Stimulated activated CD4-positive, alpha-beta T cell treated with anti-CD3 and anti-CD28 coated beads, Interleukin-12 subunit alpha, Interleukin-12 subunit beta, amount 100 ng/mL, for 4 hours (primary cell): ENCODE measurements at places on chromosomes 16 and 17.

DNA sequence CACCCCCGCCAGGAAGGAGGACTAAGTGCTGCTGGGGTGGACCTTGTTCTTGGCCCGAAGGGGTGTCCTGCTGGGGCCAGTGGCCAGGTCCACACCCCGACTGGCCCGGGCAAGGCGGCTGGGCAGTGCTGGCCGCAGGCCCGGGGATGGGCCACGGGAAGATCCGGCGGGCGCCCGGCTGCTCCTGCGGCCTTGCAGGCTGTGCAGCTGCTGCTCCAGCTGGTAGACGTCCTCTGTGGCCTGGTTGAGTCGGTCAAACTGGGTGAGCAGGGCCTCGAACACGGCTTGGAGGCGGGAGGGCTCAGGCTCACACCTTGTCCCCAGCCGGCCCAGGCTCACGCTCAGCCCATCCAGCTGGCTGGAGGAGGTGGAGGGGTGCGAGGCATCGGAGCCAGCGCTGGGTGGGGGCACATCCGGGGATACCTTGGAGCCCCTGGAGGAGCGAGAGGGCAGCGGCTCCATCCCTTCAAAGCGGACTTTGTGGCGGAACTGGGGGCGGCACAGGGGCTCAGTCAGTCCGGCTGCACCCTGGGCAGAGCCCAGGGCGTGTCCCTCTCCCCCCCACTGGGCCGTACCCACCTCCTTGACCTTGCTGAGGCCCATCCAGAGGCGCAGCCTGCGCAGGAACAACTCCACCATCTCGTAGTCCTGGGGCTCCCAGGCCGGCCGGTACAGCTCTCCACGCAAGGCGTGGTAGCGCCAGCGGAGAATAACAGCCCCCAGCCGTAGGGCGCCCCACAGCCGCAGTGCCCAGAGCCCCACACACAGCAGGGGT is 42.1 kb downstream of the TSC2 start:
- DNase-seq = no peak

- no peak for DNase-seq
Observed at GRCh38 chr17:40818343-40818732, 4.1 kb downstream of the KRT10 start.

- no peak for DNase-seq
Observed at GRCh38 chr17:21400816-21401593, 24.8 kb downstream of the KCNJ12 start.

- no peak for DNase-seq
Observed at GRCh38 chr16:53605831-53606400, 97.7 kb downstream of the RPGRIP1L start.

DNA sequence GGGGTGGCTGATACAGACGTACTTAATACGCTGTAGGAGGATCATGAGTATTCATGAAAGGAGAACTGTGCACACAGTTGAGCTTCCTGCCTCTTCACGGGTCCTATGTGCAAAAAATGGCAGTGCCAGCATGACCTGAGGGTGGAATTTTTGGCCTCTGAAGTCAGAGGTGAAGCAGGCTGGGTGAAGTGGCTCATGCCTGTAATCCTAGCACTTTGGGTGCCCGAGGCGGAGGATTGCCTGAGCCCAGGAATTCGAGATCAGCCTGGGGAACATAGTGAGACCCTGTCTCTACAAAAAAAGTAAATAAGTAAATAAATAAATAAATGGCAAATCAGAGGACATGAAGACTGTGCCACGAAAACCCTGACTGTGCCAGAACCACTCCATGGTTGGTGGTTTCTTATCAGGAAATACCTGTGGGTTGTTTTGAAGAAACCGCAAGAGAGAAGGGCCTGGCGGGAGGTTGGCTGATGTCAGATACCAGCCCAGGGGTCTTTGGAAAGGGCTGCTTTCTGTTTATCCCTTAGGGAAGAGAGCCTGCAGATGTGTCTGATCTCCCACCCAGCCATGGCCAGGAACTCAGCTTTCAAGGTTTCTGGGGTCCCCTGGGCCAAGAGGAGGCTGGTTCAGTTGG is 3.4 kb downstream of the ASPSCR1 start:
- no peak for DNase-seq

DNA sequence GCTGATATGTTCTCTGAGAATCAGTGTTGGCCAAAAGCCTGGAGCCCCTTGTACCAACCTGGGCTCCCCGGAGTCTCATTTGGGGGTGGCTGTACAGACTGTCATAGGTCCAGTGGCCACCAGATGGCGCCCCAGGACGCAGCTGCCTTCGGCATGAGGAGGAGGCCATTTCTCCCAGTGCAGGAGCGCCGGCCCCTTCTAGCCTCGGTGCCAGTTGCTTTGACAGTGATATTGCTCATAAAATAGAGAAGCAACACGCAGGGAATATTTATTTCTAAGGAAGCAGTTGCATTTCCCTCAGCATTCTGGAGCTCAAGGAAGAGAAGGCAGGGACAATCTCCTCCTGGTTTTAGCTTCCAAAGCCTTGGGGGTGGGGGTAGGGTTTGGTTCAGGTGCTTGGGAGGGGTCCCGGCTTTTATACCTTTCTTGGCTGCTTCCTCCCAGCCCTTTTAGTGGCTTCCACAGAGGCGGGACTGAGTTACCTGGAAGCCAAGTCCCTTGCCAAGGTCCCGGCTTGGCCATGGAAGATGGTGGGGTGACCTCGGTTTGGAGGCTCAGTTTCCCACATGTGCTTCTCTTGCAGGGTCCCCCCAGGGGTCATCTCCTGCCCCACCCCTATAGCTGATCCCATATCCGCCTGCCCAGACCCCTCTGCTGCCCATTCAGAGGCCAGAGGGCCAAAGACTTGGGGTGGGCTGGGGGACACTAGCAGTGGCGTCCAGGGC is 117.8 kb upstream of the CDC42EP4 start:
- peak; percentile 88 for DNase-seq

- DNase-seq = no peak
Observed at GRCh38 chr16:72786606-72787005, 261.3 kb downstream of the ZFHX3 start.

- no peak for DNase-seq
Observed at GRCh38 chr16:890716-891352, 80.0 kb downstream of the LMF1 start.

- no peak for DNase-seq
Observed at GRCh38 chr17:77188084-77189066, 47.6 kb downstream of the SEC14L1 start.

DNA sequence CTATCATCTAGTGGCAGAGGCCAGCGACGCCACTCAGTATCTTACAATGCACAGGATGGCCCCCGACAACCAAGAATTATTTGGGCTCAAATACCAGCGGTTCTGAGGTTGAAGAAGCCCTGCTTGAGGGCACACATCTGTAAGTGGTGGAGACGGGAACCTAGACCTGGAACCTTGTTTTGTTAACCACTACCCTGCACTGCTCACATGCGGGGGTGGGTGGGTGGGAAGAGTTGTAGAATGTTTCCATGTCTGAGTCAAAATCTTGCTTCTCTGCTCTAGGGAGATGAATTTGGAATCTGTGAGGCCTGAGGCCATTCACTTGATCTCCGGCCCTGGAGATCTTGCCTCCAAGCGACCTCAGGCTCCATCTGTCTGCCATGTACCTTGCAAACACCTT is 44.1 kb downstream of the ABCC1 start:
- no peak for DNase-seq

DNA sequence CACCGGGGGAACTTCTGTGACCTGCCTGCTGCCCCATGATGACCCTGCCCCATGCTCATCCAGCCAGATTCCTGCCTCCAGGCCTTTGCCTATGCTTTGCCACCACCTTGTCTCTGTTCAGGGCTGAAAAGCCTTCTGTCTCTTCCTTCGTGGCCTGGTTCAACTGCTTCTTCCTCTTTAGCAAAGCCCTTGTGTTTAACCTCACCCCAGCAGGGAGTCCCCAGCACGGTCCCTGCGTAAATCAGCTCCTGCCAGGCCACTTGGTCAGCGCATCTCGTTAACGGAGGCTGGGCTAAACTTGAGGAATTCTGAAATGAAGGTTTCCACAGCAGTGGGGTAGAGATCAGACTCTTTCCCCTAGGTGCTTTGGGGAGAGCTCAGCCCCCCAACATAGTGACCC is 16.1 kb upstream of the KCNJ12 start:
- DNase-seq = no peak

DNA sequence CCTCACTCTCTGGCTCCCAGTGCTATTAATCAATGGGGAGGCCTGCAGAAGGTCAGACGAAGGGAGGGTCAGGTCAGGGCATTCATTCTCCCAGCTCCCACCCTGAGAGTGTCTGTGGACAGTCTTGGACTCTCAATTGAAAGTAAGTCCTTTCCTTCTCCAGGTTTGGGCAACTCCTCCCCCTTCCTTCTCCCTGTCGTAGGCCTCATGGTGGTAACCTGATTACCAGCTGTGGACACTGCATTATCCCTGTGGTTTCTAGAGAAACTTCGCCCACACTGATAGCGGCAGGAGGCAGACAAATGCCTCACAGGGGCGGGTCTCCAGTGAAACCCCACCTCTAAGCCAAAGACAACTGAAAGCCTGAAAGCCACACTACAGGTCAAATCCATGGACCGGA is 57.7 kb upstream of the SLC25A19 start:
- no peak for DNase-seq

DNA sequence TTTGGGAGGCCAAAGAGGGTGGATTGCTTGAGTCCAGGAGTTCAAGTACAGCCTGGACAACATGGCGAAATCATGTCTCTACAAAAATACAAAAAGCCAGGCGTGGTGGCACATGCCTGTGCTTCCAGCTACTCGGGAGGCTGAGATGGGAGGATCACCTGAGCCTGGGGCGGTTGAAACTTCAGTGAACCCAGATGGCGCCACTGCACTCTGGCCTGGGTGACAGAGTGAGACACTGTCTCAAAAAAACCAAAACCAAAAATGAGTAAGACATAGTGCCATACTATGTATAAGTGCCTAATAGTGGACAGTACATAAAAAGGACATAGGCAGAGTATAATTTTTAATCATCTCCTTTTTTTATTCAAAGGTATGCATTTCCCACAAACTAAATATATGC is 4.0 kb downstream of the CTC1 start:
- no peak for DNase-seq

DNA sequence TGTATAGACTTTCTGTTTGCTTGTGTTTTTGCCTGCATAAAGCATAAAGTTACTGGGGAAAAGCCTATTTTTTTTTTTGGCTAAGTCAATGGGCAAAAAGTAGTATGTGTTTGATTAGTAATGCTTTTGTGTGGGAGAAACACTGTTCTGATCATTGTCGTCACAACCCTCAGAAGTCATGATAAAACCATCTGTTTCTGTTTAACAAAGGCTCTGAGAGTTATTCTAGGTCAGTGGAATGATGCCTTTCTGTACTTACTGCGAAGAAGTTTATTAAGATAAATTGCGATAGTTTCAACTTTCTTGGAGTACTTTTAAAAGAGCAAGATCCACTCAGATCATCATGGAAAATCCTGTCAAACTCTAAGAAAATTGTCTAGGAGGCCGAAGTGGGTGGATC is 80.9 kb downstream of the PRKCA start:
- no peak for DNase-seq

- DNase-seq = no peak
Observed at GRCh38 chr16:49048557-49048956, 233.1 kb downstream of the CBLN1 start.
